ENCODE measurements at places on chromosomes 13 and 19.

- no peak for DNase-seq
These were observed 185.3 kb downstream of the LHFPL6 start for GRCh38 chr13:39417643-39418042.

- no peak for DNase-seq
These were observed 357.5 kb downstream of the NALCN start for GRCh38 chr13:101058841-101059240.

GRCh38 chr13:107585469-107586180 lies 629.7 kb downstream of the LIG4 start:
- no peak for DNase-seq

DNA sequence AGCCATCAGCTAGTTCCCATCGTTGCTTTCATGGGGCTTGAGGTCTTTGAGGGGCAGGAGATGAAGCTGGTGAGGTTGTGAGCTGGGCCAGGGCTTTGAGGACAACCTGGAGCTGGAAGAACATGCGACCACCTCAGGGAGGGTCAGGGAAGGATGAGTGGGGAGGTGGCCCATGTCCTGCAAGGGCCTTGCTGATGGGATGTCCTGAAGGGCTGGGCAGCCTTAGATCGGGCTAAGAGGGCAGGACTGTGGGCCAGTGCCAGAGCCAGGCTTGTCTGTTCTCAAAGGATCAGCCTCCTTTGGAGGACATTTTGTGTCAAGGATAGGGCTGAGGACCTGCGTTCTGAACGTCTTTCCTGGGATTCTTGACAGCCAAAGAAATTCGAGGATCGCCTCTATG lies 10.5 kb downstream of the CYTH2 start:
- DNase-seq = no peak

- DNase-seq = no peak
These were observed 10.7 kb downstream of the THOP1 start for GRCh38 chr19:2795827-2796658.

DNA sequence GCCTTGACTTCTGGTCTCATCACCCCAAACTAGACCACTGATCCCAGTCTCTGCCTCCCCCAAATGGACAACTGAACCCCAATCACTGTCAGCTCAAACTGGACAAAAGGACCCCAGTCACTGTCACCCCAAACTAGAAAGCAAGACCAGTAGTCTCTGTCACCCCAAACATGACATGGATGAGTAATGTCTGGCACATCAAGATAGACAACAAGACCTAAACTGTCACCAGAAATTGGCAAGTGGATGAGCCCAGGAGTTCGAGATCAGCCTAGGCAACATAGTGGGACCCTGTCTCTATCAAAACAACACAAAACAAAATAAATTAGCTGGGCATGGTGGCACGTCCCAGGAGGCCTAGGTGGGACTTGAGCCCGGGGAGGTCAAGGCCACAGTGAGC lies 12.0 kb downstream of the RABAC1 start:
- DNase-seq = no peak

- no peak for DNase-seq
These were observed 251.9 kb downstream of the COL4A1 start for GRCh38 chr13:110055089-110055488.

GRCh38 chr19:1560286-1560882 lies 7.7 kb downstream of the MEX3D start:
- no peak for DNase-seq

- DNase-seq = no peak
These were observed 61.5 kb upstream of the TSC22D1 start for GRCh38 chr13:44637581-44637980.

DNA sequence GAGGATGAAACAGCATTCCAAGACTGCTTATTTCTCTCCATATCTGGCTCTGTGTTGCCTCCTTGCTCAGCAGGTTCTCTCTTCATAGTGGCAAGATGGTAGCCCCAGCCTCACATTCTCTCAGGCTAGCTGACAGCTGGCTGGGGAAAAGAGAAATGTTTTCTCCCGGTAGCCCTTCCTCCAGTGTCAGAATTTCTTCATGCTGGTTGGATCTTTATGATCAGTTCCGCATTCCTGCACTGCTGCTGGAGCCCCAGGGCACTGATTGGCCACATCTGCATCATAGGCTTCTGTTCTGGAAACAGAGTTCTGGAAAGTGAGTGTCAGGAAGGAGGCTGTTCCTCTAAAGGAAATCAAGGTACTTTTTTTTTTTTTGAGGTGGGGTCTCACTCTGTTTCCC lies 24.6 kb downstream of the POP4 start:
- DNase-seq = no peak

GRCh38 chr13:26919732-26920131 lies 159.1 kb upstream of the GPR12 start:
- DNase-seq = no peak

DNA sequence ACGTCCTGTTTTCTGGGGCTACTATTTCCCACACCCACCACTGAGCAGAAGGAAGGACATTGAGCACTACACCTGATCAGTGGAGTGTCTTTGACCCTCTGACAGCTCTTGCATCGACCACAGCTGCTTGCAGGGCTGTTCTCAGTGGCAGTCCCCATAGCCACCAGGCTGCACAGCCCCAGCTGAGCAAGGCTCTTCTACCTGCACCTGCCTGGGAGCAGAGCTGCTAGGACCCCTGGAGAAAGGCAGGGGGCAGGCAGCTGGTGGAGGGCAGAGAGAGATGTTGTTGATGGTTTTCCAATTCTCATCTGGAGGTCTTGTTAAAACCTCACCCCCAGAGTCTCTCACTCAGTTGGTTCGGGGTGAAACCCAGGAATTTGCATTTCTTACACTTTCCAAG lies 361.8 kb upstream of the ZNF507 start:
- DNase-seq = no peak

- no peak for DNase-seq
These were observed 2.0 kb downstream of the ELF1 start for GRCh38 chr13:41017159-41017558.

DNA sequence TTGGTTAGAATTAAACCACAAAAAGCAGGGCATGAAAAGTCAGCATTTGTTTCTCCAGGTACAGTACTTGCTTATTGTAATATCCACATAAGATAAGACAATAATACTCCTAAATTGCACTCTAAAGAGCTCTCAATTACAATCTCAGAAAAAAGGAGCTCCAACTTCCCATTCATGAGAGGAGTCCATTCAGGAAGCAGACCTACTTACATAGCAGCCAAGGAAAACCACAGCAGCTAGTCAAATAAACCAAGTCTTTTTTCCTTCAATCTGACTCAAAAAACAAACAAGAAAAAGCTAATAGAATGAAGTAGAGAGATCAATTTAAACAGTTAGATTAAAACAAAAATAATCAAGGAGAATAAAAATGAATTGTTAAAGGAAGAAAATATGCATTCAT lies 885.2 kb upstream of the SLITRK6 start:
- DNase-seq = no peak

GRCh38 chr19:16673231-16673630 lies 12.3 kb downstream of the TMEM38A start:
- DNase-seq = no peak

Data from femur (tissue), 1 donor.